ENCODE measurements at places on chromosomes 2 and 18.

- DNase-seq, result no peak
Observed at GRCh38 chr18:3305354-3305762, 43.4 kb downstream of the MYL12B start.

DNA sequence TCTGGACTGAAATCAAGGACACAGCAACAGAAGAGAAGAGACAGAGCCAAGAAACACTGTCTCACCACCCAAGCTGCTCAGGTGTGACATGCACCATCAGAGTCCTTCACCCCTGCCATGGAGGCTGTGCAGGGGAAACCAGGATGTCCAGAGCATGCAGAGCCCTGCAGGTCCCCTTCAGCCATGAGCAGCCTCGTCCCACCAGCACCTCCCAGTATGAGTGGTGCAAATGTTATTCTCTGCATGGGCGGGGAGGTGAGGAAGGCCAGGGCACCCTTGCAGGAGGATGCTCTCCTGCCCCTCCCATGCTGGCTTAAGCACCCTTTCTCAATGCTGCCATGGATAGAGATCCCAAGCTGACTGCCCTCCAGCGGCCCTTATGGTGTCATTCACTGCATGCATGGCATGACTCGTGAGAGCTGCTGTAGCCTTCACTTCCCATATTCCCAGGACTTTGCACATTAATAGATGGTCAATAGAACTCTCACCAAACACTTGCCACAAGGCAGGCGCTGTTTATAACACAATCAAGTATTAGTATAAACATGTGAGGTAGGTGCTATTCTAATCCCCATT, 171.0 kb downstream of the ANAPC1 start:
- DNase-seq, result no peak

DNA sequence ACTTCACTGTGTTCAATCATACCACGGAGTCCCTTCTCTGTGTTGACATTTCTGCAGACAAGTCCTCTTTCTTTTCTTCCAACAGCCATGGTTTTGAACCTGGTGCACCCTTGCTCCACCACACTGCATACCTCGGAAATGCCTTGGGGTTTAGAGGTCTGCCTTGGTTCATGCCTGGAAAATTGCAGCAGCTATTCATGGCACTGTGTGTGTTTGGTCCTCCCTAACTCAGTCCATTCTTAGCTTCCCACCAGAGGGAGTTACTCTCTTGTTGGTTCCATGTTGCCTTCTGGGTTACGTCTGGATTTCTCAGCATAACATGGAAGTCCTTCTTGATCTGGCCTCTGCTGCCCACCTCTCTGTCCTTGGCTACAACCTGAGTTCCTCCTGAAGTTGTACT, 206.0 kb downstream of the FHOD3 start:
- DNase-seq, result no peak

DNA sequence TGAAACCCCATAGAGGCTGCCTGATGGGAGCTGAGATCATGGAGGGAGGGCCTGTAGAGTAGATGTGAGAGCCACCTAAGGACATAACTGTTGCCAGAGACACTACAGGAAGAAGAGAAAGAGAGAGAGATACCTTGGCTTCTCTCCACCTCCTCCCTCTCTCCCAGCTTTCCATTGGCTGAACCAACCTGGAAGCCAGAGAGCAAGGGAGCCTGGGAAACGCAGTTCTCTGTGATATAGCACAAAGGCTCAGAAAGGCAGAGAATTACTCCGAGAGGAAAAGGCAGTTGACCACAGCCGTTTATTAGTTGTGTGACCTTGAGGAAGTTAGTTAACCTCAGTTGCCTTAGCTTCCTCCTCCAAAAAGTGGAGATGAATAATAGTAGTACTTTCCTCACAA, 37.7 kb upstream of the MAT2A start:
- no peak for DNase-seq

DNA sequence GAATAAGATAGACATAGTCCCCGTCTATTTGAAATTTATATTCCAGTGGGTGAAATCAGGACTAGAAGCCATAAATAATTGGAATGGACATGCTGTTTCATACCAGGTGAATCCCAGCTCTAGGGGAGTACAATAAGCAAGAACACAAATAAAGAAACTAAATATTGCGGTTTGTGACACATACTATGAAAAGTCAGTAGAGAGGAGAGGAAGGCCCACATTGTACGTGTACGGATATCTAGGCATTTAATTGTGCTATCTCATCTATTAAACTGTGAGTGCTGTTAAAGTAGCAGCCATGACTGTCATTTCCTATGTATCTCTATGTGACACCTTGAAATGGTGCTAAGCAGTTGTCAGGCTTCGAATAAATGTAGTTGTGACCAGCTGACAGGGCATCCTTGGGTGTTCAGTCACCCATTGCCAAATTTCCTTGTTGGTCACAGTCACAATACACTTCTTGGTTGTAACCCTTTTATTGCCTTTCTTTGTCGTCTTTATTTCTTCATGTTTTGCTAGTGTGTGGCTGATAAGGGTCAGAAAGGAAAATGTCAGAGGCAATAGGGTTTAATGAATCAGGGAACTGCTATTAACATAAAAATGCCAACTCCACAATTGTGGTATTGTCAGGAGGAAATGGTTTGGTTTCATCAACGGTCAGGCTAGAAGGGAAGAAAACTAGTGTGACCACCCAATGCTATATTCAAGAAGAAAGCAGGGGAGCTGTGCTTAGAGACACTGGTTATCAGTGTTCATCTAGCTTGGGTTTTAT, 31.5 kb downstream of the CPO start:
- no peak for DNase-seq

DNA sequence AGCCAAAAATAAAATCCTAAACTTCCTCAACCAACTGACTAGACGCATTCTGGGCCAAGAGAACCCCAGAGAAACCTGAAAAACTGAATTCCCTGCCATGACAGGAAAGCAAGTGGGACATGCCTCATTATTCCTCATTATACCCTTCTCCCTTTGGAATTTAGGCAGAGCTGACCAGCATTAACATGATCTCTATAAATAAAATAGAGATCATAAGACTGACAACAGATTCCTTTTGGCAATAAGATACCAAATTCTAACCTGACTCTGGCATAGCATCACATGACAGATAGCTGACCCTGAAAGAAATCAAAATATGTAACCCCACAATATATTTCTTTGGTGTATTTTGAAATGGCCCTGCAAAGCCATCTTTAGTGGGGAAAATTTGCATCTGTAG, 277.8 kb upstream of the SLC14A2 start:
- no peak for DNase-seq

GRCh38 chr2:207477896-207478295, 51.9 kb upstream of the CREB1 start:
- DNase-seq, result no peak

GRCh38 chr2:10273215-10274175, 29.2 kb upstream of the HPCAL1 start:
- no peak for DNase-seq

GRCh38 chr2:30695749-30696148, 111.5 kb downstream of the CAPN13 start:
- no peak for DNase-seq
